NCI-H226 (cell line): ENCODE measurements at places on chromosomes 7 and 10.
A peak's percentile ranks its signal among the peaks of the same experiment; 100 is the strongest.

DNA sequence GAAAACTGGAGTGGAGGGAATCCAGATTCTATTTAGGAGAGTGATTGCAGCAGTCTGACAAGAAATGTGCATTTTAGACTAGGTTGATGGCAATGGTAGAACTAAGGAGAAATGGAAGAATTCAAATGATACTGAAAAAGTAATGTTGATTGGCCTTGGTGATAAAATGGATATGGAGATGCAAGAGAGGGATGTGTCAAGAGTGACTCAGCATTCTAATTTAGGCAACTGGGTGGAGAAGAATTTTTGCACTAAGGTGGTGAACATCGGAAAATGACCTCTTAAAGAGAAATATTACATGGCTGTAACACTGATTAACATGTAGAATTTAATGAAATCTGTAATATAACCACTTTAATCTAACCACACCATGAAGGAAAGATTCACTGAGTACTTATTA, 806.5 kb downstream of the PHTF2 start:
- no peak for DNase-seq

GRCh38 chr10:49627038-49627437, 13.2 kb downstream of the CHAT start:
- DNase-seq = no peak

GRCh38 chr10:18866852-18867251, 181.7 kb upstream of the MALRD1 start:
- DNase-seq = no peak

- no peak for DNase-seq
Measured at GRCh38 chr10:25824050-25824449, 110.0 kb upstream of the MYO3A start.

DNA sequence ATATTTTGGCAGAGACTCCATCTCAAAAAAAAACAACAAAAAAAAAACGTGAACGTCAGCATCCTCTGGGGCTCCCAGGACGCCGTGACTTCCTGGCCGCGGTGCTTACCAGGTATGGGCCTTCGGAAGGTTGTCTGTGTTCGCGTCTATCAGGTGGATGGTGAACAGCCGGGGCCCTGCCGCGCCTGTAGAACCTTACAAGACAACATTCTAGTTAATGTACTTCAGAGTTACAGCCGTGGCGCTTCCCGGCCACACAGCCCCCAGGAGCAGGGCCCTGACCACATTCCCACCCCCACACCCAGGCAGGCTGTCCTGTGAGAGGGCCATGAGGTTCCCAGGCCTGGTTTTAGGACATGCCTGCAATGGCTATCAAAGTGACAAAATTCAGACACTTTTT, 111.0 kb downstream of the SMURF1 start:
- DNase-seq = no peak

GRCh38 chr10:82464191-82464818, 589.3 kb downstream of the NRG3 start:
- DNase-seq = no peak

DNA sequence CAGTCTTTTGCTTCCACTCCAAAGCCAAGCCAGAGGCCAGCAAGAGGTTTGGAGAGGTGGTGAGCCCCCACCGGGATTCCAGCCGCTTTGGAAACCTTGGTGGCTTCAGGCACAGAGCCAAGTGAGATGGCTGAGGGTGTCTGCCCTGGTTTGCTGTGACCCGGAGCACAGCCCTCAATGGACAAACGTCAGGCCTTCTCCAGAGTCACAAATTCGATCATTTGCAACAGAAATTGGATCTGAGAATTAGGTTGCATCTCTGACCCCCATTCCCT, 885 bp upstream of the NKX1-2 start:
- no peak for DNase-seq

GRCh38 chr10:49272251-49273081, 26.5 kb upstream of the C10orf71 start:
- no peak for DNase-seq

DNA sequence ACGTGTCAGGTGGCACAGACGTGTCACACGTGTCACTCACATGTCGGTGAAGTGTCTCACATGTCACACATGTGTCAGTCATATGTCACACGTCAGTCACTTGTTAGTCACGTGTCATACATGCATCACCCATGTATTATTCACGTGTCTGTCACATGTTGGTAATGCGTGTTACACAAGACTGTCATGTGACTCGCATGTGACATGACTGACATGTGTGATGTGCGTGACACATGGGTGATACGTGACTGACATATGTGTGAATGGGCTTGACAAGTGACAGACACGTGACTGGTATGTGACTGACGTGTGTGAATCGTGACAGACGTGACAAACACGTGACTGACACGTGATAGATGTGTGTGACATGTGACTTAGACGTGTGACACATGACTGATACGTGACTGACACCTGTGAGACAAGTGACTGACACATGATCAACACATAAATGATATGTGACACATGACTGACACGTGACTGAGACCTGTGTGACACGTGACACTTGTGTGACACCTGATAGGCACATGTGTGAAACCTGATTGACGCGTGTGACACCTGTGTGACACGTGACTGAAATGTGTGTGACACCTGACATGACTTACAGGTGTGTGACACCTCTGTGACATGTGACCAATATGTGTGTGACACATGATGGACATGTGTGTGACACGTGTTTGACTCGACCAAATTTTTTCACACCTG, 56.1 kb downstream of the ZNF92 start:
- no peak for DNase-seq

DNA sequence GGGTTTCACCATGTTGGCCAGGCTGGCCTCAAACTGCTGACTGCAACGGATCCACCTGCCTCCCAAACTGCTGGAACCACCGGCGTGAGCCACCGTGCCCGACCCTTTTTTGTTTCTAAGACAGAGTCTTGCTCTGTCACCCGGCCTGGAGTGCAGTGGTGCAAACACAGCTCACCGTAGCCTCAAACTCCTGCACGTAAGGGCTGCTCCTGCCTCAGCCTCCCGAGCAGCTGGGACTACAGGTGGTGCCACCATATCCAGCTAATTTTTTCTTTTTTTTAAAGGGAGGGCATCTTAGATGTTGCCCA, 36.4 kb downstream of the ADAP1 start:
- DNase-seq = no peak

- peak; percentile 82 for DNase-seq
Measured at GRCh38 chr10:60963441-60964256, 19.7 kb upstream of the RHOBTB1 start.

- no peak for DNase-seq
Measured at GRCh38 chr7:113410796-113411195, 292.4 kb upstream of the SMIM30 start.

- DNase-seq = no peak
Measured at GRCh38 chr7:74001150-74001494, 26.9 kb upstream of the ELN start.

GRCh38 chr7:14001139-14001538, 11.7 kb upstream of the ETV1 start:
- no peak for DNase-seq

DNA sequence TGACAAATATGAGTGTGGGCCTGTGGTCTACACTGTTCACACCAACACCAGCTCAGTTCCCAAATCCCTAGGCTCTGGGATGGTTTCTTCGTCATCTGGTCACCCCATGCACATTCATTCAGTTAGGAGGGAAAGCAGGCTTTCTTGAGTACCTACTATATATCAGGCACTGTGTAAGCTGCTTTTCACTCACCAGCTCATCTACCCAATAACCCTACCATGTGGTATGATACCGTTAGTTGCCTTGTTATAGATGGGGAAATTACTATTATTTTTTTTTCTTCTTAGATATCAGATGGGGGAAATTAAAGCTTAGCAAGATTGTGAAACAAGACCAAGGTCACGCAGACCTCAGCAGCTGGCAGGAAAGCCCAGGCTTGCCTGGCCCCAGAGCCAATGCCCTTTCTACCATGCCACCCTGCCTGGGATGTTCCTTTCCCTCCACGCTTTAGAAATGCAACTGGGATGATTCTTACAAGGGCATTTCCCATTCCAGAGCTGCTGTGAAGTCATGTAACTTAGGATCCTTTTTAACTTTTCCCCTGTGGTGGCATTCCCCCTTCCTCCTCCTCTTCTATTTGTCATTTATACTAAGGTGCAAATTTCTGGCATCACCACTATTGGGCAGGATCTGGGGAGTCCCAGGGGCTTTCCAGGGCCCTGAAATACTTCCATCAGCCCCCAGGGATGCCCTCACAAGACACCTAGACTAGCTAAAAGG, 93.1 kb upstream of the EFCAB10 start:
- DNase-seq = no peak

DNA sequence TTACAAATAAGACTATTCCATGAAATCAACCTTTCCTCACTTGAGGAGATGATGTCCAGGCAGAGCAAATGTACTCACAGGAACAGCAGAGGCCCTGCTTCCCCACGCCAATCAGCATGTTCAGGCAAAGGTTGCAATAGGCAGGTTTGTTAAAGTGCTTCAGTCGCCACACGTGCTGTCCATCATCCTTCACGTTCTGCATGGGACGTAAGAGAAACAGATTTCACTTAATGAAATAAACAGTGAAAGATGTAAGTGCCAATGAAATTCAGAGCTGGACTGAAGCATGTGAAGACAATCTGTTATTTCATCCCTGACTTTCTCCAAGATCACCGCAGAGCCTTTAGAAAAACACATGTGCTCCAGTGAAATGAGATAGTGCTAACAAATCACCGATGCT, 217.4 kb downstream of the DGKB start:
- no peak for DNase-seq

DNA sequence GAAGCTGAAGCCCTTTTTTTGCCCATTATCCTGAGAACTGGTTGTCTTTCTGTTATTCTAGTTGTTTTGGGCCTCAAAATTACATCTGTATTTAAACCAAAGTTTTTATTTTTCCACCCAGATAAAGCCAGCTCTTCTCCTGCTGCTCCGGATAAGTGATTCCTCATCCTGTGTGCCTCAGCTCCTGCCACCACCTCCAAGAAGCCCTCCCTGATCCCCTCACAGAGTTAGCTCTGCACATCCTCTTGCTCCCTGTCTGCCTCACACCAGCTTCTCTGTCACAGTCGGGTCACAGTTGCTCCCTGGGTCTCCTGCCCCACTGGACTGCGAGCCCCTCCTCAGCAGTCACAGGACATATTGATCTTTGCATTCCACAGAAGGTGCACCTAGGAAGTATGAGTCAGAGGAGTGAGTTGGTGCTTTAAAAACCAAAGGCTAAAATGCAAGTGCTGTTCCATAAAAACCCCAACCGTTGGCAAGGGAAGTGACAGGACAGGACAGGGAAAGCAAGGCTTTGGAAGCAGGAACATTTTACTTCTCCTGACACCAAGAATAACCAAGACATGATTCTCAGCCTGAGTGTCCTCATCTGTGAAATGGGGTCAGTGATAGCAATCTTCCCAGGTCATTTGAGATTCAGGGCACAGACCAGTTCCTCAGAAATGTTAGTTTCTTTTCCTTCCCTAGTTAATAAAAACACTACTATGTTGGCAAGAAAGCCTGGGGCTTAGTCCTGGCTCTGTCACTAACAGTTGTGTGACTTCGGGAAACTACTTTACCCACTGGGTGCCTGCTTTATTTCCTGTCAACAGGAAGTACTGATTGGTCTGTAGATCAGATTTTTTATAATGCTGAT, 36.5 kb upstream of the EEPD1 start:
- no peak for DNase-seq

- DNase-seq = no peak
Measured at GRCh38 chr7:89223900-89224395, 428.4 kb upstream of the TEX47 start.

GRCh38 chr7:38248069-38248567, 25.3 kb downstream of the TARP start:
- DNase-seq = no peak

GRCh38 chr10:108052981-108053380, 888.5 kb upstream of the SORCS1 start:
- DNase-seq = no peak

- DNase-seq = peak; percentile 11
Measured at GRCh38 chr7:130063036-130063435, 7.3 kb upstream of the KLHDC10 start.

DNA sequence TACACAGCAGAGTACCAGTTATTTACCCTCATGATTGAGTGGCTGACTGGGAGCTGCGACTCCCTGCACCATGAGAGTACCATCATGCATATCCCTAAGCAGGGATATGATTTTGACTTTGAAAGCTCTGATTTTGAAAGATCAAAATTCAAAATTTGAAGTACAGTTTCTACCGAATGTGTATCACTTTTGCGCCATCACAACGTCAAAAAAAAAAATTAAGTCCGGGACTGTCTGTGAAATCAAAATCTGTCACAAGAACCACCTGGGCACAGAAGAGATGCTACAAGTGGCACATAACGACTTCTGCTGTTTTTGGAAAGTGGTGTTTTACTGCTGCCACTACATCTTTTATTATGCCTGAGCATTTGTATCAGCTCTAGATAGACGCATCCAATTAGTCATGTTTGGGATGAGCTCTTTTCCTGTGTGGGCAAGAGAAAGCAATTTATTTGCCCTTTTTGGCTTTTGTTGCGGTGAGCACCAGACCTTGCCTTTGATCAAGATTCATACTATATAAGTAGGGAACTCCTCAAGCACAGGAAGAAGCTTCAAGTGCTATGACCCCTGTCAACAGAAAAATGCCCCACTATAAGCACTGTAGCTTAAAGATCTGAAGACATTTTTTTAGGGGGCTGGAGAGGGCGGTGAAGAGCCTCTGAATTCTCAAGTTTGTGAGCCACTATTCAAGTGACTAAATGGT, 10.7 kb downstream of the MTPN start:
- DNase-seq = no peak

DNA sequence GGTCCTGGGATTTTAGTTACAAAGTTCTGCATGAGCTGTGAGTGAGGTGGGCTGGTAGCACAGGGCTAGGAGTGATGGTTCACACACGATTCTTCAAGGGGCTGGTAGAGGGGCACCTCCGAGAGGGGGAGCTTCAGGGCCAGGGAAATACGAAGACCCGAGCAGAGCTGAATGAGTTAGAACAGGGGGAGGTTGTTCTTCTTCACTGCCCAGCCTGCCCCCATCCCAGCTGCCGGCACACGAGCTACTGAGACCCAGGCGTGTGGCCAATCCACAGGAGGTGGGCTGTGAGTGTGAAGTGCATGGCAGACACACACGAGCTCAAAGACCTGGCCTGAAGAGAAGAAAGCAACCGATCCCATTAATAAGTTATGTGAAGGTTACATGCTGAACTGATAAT, 256.2 kb upstream of the ZNF32 start:
- DNase-seq = no peak

DNA sequence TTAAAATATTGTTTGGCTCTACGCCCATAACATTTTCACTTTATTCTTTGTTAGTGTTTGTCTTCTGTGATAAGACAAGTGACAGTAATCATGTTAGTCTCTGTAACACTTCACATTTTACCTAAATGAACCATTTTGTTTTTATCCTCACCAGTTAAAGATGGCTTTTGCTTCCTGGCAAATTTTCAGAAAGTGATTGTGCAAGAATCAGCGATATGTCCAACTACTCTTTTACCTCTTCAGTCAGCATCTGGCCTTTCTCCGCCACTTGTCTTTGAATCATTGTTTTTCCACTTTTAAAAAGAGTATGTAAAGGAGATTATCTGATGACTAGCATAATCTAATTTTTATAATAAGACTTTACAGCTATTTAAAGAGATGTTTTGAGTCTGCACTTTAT, 3.5 kb downstream of the DGKB start:
- DNase-seq = no peak
